ENCODE measurements at places on chromosomes 11 and 22.

DNA sequence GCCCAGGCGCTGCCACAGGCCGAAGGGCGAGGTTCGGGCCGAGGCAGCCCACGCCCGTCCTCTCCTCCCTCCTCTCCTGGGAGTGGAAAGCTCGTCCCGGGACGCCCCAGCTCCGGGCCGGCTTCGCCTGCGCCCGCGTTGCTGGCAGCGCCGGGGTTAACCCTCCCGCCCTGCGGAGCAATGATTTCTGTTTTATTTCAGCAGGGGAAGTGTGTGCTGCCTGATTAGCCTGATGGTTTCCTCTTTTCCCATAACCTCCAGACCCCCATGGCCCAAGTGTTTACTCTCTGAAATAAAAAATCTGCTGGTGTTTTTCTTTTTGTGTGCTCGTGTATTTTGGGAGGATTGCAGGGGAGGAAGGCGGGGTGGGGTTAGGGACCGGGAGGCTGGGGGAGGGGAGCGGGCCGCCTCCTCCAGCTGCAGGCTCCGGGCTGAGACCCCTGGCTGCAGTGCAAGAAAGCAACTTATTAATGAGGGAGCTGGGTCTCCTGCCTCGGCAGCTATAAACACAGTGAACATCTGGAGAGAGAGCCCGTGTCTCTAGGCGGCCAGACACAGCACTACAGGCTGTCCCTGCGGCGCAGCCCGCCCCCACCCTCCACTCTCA, 38.6 kb downstream of the ETS1 start:
- no peak for DNase-seq

DNA sequence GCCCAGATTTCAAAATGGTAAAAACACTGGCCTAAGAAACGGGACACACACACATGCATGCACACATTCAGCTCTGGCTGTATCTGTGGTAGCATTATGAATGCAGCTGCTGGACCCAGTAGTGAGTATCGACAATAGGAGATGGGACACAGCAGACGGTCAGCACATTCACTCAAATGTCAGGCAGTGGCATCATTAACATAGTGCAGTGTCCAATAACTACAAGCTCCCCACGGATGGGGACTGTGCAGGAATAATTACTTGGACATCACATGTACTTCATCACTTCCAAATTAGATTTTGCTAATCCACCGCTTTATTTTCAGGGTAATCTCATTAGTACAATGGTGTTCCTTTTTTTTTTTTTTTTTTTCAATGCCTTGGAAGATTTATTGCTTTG, 109.5 kb downstream of the FANCF start:
- DNase-seq, result no peak

- peak; percentile 71 for DNase-seq
Observed at GRCh38 chr11:9001736-9002135, 2.1 kb downstream of the NRIP3 start.

- DNase-seq, result no peak
Observed at GRCh38 chr11:128482092-128482491, 105.3 kb downstream of the ETS1 start.

DNA sequence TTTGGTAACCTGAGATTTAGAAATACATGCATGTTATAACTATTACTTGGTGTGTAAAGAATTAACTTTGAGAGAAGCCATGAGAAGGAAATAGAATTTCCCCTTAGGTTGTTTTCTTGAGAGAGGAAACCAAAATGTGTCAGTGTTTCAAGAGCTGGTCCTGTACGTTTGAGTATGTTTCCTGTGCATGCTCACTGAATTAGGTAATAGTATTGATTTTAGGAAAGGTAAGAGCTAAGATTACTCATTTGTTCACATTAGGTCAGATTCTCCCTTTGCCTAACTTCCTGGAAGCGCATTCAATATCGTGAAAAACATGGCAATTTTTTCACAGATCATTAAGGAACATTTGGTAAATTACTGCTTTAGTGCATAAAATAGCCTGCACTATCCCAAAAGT, 49.3 kb upstream of the RDX start:
- DNase-seq, result no peak

- no peak for DNase-seq
Observed at GRCh38 chr11:81368192-81368591, 1365.5 kb downstream of the FAM181B start.

DNA sequence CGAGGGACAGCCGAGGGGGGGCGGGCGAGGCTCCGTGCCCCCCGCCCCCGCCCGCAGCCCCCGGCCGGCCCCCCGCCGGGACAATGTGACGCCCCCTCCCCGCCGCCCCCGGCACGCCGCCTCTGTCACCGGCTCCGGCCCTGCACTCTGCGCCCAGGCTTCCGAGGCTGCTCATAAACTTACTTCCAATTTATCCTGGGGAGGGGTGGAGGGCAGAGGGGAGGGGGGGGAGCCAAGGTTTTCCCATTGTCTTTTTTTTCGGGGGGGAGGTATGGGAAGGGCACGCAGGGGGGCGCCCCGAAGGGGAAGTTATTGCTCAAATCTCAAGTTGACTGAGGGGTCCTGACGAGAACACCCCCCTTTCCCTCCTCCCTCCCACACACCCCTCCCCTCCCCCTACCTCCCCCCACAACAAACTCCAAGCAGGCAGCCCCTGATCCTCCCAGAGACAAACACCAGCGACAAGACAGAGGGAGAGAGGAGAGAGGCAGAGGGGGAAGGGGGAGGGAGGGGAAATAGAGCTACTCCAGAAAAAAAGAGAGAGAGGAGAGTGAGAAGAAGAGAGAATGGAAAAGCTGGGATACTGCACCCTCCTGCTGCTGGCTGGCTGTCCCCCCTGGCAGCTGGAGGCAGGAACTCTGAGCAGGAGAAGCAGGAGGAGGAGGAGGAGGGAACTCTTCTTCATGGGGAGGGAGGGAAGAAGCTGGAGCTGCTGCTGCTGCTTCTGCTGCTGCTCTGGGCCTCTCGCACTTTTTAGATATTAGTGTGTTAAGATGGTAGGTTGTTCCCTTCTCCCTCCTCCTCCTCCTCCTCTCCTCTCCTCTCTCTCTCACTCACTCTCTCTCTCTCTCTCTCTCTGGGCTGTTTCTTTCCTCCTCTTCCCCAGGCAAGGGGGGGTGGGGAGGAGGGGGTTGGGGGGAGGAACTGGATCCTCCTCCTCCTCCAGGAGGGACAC, 631 bp downstream of the PHF21A start:
- DNase-seq, result no peak

DNA sequence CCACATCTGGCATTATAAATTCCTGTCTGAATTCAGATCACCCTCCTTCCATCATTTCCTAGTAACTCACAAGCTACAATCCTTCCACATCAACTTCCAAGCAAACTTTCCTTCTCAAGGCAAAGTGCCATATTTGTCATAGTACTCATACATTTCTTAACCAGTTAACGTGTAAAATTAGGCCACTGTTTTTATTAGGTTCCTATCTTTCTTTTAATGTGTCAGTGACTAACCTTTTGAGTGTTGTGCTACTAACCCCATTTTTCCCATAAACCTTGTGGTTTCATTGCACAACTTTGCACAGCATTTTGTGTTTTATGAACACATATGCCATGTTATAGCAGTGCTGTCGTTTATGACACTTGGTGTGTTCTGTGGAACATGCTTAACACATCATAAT, 90.1 kb downstream of the KIF18A start:
- peak; percentile 4 for DNase-seq

DNA sequence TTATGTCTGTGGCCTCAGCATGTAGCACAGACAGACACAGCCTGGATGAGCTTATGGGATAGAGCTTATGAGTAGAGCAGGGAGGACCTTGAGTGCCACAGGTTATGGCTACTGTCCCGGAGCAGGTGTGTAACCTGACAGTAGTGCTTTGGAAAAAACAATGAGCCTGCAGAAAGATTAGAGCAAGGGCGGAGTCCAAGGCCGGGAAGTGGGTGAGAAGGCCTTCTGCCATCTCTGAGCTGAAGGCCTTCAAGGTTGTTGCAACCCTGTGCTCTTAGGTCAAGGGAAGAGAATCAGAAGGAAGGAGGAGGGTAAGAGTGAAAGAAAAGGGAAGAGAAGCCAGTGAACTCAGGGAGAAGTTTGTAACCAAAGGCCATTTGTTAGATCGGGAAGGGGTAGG, 3.9 kb upstream of the TAGLN start:
- no peak for DNase-seq

DNA sequence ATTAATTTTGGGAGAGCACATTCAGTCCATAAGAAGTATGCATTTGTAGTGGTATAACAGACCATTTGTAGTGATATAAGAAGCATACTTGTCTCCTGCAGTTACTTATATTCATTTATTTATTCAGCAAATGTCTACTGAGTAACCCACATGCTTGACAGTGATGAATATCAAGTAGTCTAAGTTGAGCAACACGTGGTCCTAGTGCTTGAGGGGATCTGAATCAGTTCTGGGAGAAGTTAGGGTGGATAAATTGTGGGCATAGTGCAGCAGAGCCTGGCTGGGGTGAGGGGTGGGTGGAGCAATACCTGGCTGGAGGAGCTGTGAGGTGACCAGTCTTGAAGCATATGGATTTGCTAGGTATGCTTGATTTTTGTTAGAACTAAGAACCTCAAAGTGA, 24.3 kb downstream of the STX3 start:
- no peak for DNase-seq

- no peak for DNase-seq
Observed at GRCh38 chr11:34198523-34198922, 93.1 kb downstream of the NAT10 start.

- DNase-seq, result no peak
Observed at GRCh38 chr11:105592035-105592434, 17.8 kb upstream of the GRIA4 start.

DNA sequence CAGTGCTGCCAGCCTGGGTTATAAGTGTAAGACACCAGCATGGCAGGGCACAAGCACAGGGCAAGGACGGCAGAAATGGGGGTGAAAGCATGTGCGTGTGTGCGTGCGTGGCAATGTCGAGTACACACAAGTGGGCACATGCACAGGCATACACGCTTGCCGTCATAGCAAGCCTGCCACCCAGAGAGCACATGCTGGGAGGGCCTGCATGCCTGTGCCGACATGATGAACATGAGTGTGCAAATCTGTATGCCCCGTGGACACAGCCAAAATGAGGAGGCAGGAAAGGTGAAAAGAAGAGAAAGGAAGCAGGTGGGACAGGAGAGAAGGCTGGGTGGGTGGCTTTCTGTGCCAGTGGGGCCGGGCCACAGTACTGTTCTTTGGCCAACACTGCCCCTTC, 62.9 kb downstream of the NECTIN1 start:
- no peak for DNase-seq

DNA sequence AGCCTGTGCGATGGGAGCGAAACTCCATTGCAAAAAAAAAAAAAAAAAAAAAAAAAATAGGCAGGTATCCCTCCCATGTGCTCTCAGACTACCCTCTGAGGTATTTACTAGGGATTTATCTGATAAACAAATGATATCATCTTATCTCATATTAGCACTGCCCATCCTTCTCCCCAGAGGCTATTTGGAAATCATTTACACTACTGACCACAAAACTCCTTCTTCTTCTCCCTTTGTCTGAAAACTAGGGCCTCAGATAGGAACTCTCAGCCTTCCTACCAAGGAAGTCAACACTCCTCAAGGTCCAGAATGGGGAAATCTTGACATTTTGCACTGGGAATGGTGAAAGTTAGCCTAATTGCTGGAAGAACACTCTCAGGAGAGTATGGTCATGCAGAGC, 46.4 kb downstream of the LARGE2 start:
- DNase-seq, result no peak

- DNase-seq, result peak; percentile 33
Observed at GRCh38 chr11:122523846-122524805, 131.4 kb upstream of the UBASH3B start.

- DNase-seq, result peak; percentile 14
Observed at GRCh38 chr11:126879516-126879915, 121.1 kb downstream of the KIRREL3 start.

DNA sequence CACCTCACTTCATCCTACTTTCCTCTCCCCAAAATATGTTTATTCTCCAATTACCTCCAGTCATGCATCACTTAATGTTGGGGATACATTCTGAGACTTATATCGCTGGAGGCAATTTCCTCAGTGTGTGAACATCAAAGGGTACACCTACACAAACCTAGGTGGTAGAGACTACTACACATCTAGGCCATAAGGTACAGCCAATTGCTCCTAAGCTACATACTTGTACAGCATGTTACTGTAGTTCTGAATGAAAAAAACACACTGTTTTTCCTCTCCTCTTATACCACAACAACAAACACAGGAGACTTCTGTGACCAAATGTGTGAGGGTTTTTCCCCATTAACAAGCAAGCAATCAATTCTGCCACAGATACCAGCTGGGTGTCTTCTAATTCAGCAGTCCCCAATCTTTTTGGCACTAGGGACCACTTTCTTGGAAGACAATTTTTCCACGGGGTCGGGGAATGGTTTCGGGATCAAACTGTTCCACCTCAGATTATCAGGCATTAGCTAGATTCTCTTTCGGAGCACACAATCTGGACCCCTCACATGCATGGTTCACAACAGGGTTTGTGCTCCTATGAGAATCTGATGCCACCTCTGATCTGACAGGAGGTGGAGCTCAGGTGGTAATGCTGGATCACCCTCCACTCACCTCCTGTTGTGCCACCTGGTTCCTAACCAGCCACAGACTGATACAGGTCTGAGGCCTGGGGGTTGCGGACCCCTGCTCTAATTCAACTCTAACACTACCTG, 5.2 kb downstream of the KLHL22 start:
- DNase-seq, result no peak

- DNase-seq, result peak; percentile 46
Observed at GRCh38 chr11:7609521-7609920, 63.8 kb downstream of the CYB5R2 start.

GRCh38 chr11:2392241-2392959, 8.2 kb upstream of the TSSC4 start:
- DNase-seq, result no peak

- DNase-seq, result no peak
Observed at GRCh38 chr22:49735411-49735900, 92.2 kb downstream of the BRD1 start.

- no peak for DNase-seq
Observed at GRCh38 chr11:35373284-35373933, 45.9 kb downstream of the SLC1A2 start.

GRCh38 chr11:62865635-62866034, 15.1 kb upstream of the SLC3A2 start:
- no peak for DNase-seq

- DNase-seq, result no peak
Observed at GRCh38 chr11:44006917-44007361, 40.8 kb upstream of the ACCSL start.

DNA sequence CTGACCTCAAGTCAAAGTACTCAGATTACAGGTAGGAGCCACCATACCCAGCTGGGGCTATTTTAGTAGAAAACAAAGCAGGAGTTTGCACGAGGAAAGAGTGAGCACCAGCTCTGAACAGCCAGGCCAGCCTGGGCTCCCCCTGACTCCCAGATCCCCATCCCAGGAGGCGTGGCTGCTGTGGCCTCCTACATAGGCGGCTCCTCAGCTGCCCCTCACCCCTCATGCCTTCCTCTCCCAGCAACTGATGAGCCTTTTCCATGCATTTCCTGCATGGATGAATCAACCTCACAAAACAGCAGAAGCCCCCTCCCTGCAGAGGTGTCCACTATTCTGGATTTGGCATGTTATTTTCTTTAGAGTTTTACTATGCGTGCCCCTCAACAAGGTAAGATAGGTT, 10.5 kb upstream of the FLRT1 start:
- no peak for DNase-seq

GRCh38 chr11:122814401-122814800, 23.9 kb upstream of the CRTAM start:
- no peak for DNase-seq

GRCh38 chr11:74971424-74971823, 17.3 kb upstream of the NEU3 start:
- no peak for DNase-seq

Measured in fibroblast of the aortic adventitia (primary cell).